ENCODE measurements at places on chromosomes 2 and 18.

GRCh38 chr2:187148059-187148714 lies 299.2 kb upstream of the ZSWIM2 start:
- DNase-seq, result no peak

GRCh38 chr18:74457725-74458421 lies 765 bp upstream of the DIPK1C start:
- DNase-seq, result no peak

DNA sequence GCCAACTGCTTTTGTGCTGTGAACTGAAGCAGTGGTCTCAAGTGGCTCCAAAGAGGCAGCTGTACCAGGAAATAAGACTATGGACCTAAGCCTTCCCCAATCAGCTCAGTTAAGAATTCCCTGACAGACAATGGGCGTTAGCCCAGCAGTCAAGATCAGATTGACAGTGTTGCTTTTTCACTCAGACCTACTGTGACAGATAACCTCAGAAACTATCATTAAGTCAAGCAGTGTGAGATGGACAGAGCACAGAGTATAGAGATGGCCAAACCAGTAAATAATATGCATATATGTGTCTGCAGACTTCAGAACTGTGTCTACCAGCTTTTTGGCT lies 215.3 kb downstream of the ZFP36L2 start:
- no peak for DNase-seq

DNA sequence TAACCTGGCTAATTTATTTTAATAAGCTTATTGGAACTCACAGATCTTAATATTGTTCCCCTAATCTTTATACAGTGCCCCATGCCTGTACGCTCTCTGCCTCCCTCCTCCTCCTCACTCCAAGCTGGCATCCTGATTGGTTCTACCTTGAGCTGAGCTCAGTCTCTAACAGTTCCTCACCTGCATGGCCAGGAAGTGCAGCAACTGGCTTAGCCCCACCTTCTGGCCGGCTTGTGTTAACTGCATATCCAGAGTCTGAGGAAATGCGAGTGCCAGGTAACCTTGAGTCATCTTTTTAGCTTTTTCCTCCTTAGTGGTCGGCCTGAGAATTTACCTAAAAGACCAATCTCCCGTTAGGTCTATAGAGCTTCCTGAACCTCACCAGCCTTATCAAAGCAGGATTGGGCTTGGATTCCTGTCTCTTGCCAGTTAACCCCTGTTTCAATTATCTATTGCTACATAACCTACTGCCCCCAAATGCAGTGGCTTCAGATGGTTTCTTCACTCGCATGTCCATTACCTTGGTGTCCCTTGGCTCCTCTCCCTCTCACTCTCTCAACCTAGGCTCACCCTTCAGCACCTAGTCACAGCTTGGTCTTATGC lies 89.5 kb upstream of the STK39 start:
- peak; percentile 66 for DNase-seq

DNA sequence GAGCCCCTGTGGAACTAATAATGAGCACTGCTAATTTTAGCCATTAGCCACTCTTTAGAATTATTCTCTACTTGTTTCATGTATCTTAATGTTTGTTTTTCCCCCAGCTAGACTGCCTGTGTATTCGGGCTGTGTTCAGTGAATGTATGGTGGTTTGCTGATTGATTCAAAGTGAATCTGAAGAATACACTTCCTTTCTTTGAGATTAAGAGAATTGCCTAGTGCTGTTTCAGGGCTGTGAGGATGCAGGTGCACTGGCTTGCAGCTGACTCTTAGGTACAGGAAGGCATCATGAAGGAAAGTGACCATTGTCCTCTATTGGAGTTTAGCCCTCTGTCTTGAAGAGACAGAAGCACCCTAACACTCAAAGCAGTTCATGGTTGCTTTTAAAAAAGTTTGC lies 138.7 kb downstream of the CERS6 start:
- DNase-seq, result no peak

DNA sequence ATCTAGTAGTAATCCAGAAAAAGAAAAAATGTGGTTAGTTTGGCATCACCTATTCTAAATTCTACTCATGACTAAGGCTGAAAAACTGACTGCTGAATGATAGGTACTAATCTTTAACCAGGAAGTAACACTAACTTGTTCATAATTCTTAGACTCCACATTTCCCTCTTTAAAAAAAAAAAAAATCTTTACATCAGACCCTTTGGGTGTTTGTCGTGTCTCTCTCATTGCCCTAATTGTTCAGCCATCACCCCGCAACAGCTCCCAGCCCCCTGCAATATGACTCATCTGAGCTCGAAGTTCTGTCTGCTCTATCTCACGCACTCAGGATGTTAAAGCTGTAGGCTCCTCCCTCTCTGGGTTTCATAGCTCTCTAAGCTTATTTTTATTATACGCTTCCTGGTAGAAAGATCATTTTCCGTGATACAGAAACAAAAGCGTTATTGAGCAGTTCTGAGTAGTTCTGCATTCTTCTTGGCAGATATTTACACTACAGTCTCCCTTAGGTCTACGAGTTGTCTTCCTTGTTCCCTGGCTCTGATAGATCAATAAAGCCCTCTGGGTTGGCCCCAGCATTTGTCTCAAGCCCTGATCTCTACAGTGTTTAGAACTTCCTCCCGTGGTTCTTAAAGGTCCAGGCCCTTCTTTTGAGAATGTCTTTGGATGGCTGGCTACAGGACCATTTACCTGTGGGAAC lies 95.6 kb downstream of the TNFRSF11A start:
- DNase-seq, result peak; percentile 76

DNA sequence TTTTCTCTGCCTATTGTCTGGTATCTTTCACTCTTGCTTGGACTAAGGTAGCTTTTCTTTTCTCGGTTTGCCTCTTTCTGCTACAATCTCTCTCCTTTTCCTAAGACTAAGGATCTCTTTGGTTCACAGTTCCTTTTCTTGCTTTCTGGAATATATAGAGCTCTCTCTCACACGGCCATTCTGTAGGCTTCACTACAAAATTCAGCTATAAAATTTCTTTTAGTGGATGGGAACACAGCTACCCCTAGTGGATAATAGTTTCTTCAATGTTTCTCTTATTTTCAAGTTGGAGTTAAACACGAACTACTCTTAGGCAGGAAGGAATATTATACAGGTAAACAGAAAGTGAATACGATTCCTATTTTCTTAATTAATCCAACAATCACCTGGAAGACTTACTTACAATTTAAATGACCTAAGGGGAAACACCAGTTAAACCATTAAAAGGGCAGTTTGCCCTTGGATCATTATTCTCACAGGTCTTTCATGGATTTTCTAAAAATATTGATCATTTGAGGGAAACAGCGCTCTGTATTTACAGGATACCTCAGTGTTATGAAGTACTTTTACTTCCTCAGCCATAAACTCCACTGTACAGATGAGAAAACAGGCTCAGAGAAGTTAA lies 140.5 kb downstream of the LRP2 start:
- no peak for DNase-seq

GRCh38 chr18:10424585-10425307 lies 29.7 kb upstream of the APCDD1 start:
- no peak for DNase-seq

GRCh38 chr2:94870440-94871225 lies 597 bp upstream of the TEKT4 start:
- DNase-seq, result no peak

GRCh38 chr2:148967056-148967455 lies 71.4 kb upstream of the LYPD6B start:
- DNase-seq, result no peak

- DNase-seq, result no peak
Observed at GRCh38 chr18:75698861-75699260, 271.4 kb upstream of the SMIM21 start.

DNA sequence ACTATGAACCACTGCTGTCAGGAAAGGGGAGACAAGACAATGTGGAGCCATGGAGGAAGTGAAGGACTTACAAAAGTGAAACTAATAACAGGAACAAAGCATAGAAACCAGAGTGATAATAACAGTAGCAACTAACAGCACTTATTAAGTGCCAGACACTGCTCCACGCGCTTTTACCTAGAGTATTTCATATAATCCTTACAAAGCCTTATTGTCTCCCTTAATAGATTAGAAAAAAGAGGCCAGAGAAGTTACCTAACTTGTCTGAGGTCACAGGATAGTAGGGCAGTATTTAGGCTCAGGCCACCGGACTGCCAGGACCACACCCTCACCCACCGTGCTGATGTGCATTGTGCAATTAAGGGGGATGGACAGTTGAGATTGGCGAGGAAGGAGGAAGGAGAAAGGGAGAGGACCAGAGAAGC lies 98.6 kb upstream of the NFU1 start:
- no peak for DNase-seq

- DNase-seq, result peak; percentile 33
Observed at GRCh38 chr2:7773362-7774360, 856.4 kb downstream of the RNF144A start.

DNA sequence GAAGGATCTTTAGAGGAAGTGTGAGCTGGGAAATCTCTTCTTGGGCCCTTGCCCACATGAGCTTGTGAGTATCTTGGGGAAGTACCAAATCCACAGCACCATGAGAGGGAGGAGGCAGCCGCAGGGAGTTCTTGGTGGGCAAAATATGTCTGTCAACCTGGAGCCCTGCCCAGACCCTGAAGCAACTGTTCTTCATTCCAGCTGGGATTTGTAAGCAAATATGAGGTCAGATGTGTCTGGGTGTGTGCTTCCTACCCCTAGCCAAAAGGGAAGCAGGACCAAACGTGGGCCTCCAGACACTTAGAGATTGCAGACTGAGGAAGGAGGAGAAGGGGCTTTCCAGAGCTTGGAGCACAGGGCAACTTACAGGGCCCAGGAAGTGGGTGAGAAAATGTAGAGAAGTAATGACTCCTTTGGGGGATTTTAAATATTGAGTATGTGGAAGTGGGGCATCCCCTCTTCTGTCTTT lies 41.9 kb downstream of the TMEM247 start:
- DNase-seq, result peak; percentile 4

GRCh38 chr2:118460425-118460824 lies 372.2 kb downstream of the INSIG2 start:
- no peak for DNase-seq

DNA sequence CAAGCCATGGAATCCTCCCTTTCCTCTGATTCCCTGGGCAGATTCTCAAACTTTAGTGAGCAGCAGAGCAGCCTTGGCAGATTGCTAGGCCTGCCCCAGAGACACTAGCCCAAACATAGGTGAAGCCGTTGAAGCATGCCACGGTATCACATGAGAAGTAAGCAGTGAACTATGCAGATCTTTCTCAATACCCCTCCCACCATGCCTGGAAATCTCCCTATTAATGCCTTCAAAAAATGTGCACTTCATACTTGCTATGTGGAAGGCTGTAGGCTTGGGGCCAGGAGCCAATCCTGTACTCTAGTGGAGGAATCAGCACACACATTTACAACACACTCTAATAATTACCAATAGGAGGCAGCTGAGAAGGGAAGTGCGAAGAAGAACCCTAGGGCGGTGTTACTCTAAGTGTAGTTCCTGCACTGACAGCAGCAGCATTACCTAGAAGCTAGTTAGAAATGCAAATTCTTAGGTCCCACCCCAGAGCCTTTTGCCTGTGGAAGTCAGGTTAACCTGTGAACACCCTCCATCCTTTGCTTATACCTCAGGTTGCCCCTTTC lies 305.1 kb upstream of the SPRED2 start:
- DNase-seq, result no peak

- DNase-seq, result peak; percentile 44
Observed at GRCh38 chr2:98445683-98446581, 1.3 kb downstream of the INPP4A start.

Data from CD4-positive, alpha-beta T cell treated with Interleukin-10 for 1 hour (primary cell).